GM04503 (cell line): ENCODE measurements at places on chromosomes 5 and 9.

DNA sequence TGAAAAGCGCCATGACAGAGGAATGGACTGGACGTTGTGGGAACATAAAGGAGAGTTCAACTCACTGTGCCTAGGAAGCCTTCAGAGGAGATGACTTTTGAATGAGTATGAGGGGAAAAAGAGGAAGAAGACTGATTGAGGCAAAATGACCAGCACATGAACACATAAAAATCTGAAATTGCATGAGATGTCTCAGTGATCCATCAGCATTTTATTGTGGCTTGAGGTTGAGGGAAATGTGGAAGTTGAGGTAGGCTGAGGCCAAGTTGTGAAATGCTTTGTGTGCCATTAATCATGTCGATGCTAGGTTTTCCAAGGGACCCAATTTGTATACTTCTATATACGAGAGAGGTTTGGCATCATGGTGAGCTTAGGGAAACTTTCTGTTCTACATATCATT, 140.9 kb upstream of the TLX3 start:
- no peak for DNase-seq

GRCh38 chr5:148312153-148312552, at the start of gene SPINK7:
Gene SPINK7 (plus strand): TSS chr5:148312423. CDS start chr5:148312484, 61 bp downstream.
- DNase-seq: no peak

- DNase-seq: no peak
These were observed 26.7 kb downstream of the LHX2 start for GRCh38 chr9:124038239-124038638.

- no peak for DNase-seq
These were observed 67.8 kb upstream of the SLC1A1 start for GRCh38 chr9:4422495-4422894.

GRCh38 chr5:103014983-103015382, 105.0 kb downstream of the GIN1 start:
- no peak for DNase-seq

- DNase-seq: no peak
These were observed 7.5 kb downstream of the DOCK8 start for GRCh38 chr9:221989-222776.

- DNase-seq: no peak
These were observed 72.1 kb downstream of the TENT4A start for GRCh38 chr5:6785161-6785860.

- peak; percentile 81 for DNase-seq
These were observed 12.3 kb upstream of the KCNIP1 start for GRCh38 chr5:170491479-170491878.

DNA sequence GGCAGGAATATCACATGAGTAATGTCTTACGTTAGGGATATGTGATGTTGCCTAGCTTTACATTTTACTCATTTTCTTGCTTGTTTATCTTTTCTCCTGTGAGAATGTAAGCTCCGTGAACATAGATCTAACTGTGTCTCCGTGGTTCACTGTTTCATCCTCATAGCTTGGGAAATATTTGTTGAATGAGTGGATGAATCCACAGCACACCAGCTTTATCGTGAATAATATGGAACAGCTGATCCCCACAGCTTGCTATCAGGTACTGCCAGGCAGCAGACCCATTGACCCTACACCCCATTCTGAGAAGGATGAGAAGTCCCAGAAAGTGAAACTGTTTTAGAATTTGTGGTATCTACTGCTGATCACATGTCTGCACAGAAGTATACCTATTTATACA, 106.8 kb upstream of the FBN2 start:
- no peak for DNase-seq

DNA sequence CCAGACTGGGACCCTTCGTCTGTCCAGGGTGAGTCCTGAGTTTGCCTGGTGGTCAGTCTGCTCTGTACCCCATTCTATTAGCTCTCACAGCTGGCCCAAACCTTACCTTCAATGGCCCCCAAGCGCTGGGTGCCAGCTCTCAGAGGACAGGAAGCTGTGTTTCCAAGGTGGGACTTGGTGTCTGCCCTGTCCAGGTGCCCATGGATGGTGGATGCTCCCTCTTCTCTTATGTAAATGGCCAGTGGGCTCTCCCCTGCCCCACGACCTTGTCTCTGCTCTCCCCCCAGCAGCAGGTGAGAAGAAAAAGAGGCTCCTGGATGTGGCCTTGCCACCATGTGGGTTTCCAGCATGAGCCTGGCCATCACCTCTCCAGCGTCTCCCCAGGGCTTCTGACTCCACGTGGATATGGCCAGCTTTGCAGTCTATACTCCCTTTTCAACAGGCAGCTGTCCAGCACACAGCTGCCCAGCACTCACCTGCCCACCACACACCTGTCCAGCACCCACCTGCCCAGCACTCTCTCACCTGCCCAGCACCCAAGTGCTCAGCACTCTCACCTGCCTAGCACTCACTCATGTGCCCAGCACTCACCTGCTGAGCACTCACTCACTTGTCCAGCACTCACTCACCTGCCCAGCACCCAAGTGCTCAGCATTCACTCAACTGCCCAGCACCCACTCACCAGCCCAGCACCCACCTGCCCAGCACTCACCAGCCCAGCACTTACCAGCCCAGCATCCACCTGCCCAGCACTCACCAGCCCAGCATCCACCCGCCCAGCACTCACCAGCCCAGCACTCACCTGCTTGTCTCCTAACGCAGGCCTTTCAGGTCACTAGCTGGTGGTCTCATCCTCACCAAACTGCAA, 136.2 kb upstream of the IRX2 start:
- DNase-seq: no peak

DNA sequence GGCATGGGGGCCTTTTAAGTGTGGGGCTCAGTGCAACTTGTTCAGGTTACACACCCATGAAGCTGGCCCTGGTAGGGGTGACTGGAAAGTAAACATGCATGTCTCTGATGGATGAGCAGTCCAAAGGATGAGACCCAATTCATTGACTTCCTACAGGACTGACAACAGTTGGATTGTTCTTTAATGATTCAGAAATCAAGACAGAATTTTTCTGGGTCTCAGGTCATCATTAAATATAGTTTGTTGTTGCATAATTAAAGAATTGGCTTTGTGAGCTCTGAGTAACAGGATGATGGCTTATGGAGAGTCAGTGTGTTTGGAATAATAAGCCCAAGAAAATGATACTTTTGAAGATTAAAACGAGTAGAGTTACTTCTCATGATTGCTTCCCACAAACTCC, 604.2 kb upstream of the CLINT1 start:
- no peak for DNase-seq

DNA sequence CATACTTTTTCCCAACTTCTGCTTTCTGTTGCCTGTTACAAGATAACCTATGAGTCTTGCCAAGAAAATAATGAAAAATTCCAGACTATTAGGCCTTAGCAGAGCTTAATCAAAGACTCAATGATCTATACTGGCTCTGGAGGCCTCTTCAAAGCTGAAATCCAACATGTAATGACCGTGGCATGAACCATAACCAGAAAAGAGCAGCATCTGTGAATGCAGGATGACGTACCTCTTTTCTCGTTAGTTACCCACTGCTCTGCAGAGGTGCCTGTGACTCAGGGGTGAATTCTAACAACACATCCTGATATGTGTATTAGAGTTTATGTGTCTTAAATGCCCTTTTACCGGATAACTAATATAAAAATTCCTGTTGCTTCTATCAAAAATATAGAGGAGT, 645.4 kb downstream of the PRELID2 start:
- DNase-seq: no peak

GRCh38 chr5:42595597-42595996, 161.0 kb upstream of the CCDC152 start:
- DNase-seq: no peak

- DNase-seq: no peak
These were observed 5.9 kb downstream of the FBN2 start for GRCh38 chr5:128532127-128532526.

- DNase-seq: peak; percentile 80
These were observed 59.0 kb upstream of the KLF4 start for GRCh38 chr9:107548298-107549142.

- no peak for DNase-seq
These were observed 6.3 kb upstream of the IRX2 start for GRCh38 chr5:2757563-2758351.

GRCh38 chr9:128178806-128179431, 12.5 kb downstream of the CIZ1 start:
- no peak for DNase-seq

DNA sequence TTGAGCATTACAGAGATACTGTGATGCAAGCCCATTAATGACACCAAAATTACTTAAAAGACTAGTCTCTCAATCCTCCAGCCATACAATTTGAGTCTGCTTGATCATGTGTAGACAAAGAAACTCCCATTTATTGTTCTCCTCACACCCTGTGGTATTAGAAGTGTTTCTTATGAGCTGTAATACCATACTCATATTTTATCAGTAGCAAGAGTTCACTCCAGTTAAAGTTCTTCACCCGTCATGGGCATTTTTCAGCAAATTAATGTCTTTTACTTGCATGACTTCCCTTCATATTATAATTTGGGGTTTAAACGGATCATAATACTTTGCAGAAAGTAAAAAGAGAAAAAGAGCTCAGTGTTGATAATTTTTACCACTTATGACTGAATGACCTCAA, 242.9 kb downstream of the BNC2 start:
- no peak for DNase-seq

DNA sequence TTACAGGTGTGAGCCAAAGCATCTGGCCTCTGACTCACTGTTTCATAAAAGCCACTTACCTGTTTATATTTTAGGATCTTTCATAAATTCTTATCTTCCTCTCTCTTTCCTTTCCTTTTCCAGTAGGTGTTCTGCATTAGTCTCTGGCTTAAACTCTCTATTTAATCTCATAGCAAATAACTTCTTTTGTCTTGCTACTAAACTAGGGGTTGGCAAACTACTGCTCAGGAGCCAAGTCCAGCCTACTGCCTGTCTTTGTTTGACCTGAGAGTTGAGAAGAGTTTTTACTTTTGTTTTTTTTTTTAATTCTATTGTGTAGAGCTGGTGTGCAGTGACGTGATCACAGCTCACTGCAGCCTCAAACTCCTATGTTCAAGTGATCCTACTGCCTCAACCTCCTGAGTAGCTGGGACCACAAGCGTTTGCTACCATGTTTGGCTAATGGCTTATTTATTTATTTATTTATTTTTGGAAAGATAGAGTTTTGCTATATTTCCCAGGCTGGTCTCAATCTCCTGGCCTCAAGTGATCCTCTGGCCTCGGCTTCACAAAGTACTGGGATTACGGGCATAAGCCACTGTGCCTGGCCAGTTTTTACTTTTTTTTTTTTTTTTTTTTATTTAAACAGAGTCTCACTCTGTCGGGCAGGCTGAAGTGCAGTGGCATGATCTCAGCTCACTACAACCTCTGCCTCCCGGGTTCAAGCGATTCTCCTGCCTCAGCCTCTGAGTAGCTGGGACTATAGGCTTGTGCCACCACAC, 5.4 kb upstream of the NDFIP1 start:
- DNase-seq: no peak

DNA sequence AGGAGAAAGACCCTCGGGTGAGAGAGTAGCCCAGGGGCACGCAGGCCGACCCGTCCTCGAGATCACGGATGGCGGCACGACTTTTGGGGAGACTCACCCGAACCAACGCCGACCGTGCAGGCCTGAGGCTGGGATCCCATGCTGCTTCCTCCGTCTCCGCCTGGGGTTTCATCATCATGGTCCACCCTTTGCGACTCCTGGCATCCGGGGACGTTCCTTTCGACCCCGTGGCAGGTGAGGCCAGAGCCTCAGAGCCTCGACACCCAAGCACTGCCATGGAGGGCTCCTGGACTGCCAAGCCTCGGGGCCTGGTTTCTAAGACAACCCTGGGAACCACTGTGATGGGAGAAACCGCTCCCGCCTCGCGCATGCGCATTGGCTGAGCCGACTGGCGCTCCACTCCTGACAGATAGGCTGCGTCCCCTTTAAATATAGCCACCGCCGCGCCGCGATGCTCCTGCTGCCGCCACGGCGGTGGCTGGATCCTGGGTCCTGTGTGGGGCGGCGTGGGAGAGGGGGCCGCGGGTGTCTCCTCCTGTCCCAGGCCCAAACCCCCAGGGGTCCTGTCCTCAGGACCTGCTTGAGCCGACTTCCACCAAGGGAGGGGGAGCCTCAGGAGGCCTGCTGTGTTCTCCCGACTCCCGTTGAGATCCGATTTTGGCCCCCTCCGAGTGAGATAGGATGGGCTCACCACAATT, 481.6 kb downstream of the SPATA31A7 start:
- no peak for DNase-seq

- no peak for DNase-seq
These were observed 93.2 kb downstream of the MYO10 start for GRCh38 chr5:16842896-16843295.

DNA sequence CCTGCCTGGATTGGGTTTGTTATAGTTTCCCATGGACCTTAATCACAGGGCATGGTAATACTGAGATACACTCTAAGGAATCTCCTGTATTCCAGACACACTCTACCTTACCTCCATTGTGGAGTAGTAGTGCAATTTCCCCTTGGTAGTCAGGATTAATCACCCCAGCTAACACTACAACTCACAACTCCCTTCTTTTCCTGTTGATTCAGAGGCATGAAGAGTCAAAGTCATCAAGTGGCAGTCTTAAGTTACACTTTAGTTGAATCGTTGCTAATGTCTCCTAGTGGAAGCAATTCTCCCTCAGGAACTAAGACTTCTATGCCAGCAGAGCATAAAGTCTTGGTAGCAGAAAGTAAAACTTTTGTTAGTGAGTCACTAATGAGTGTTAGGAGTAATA, 122.7 kb upstream of the APC start:
- no peak for DNase-seq

- DNase-seq: no peak
These were observed 41.1 kb downstream of the F2R start for GRCh38 chr5:76757049-76757448.

DNA sequence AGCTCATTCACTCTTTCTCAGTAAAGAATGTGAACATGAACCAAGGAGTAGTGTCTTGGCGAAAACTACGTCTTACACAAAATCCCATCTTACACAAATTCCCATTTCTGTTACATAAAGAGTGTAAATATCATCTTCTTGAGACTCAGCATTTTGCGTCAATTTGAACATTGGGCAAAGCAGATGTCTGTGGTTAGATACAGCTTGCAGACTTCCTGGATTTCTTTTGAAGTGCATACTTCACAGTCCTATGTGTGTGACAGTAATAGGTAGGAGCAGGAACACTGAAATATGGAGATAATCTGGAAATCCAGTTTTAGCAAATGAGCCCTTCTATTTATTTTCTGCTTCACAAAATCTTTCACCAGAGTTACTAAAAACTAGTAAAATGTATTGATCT, 58.8 kb downstream of the C6 start:
- no peak for DNase-seq

- no peak for DNase-seq
These were observed at the start of gene RNF224 for GRCh38 chr9:137227054-137227852. Gene RNF224 (plus strand): TSS chr9:137227502. CDS start chr9:137228336, 834 bp downstream.

- no peak for DNase-seq
These were observed 369.6 kb upstream of the GRAMD2B start for GRCh38 chr5:126053630-126054029.

GRCh38 chr5:145887976-145888574, 15.3 kb upstream of the GRXCR2 start:
- no peak for DNase-seq
